ENCODE measurements at places on chromosomes 7 and 10.

GRCh38 chr10:35352512-35352911 is 16.2 kb downstream of the CCNY start:
- no peak for DNase-seq

DNA sequence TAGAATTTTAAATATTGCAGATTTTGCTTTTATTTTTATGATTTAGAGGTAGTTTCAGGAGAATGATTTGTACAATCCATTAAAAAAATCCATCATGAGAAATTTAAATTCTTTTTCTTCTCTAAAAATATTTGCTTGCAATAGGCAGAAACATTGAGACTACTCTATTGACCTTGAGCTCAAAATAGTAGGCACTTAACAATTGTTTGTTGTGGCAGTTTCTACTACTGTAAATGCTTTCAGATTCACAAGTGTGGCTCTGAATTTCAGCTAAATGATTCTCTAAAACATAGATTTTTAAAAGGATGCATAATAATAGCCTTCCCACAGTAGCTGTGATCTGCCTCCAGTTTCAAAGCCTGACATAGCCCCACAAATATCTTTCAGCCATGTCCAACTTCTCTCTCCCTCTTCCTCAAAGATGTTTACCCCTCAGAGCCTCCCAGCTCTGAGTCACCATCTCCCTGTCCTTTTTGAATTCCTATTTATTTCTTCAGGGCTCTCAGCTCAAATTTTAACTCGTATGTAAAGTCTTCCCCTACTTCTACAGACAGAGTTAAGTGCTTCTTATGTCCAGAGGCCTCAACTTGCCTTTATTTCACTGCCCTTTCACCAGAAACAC is 160.5 kb downstream of the AOAH start:
- DNase-seq = no peak

DNA sequence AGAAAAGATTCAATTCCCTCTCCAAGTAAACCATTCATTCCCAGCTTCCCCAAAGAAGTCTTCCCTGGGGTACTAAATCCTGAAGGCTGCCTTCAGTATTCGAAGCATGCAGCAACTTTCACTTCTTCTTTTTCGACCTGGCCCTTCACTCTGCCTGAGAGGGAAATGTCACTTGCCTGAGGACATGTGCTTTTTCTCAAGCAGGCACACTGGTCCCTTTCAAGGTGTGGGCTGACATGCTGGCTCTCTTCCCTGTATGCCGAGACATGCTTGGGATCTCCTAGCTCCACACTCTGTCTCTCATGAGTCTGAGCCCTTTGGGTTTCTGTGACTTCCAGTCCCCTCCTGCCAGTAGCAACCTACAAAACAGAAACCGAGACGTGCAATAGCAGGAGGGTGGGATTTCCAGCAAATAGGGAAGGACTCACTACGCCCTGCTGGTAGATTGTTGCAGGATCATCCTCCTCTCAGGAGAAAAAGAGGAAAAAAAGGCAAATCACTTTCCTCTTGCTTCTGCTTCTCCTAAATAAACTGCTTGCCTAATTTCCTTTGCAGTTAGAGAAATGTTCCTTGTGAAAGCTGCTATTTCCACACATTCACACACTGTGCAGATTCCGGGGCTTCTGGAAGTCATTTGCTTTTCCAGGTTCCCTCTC is 33.5 kb downstream of the FIGNL1 start:
- peak; percentile 38 for DNase-seq

- DNase-seq = no peak
Observed at GRCh38 chr7:85806321-85806720, 619.5 kb upstream of the SEMA3D start.

GRCh38 chr10:128485701-128486235 is 359.5 kb upstream of the MKI67 start:
- DNase-seq = no peak

DNA sequence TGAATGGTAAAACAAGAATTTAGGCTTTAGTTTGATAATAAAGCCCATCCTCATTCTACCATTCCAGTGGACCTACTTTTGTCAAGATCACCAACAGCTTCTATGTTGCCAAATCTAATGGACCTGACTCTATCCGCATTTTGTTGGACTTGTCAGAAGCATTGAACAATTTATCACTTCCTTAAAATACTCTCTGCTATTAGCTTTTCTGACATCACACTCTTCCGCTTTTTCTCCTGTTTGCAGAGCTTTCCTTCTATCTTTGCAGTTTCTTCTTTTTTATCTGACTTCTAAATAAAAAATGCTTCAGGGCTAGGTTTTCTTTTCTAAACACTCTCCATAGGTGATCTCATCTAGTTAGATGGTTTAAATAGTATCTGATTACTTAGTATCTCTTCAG is 42.7 kb upstream of the SMIM30 start:
- no peak for DNase-seq

GRCh38 chr10:16950656-16951601 is 133.7 kb upstream of the RSU1 start:
- peak; percentile 56 for DNase-seq

DNA sequence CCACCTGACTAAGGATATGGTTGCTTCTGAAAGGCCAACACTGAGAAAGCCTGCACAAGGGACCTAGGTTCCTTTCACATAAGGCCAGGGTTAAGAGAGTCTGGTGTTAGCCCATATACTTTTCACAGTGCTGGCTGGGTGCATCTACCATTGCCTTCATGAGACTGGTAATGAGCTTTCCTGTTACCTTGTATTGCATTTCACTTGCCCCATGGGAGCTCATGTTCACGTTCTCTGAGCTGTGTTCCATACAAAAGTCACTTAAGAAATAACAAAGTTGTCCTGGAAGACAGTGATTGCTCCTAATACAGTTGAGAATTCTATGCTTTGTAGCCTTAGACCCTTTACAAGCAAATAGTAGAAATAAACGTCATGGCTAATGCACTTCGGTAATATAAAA is 337.8 kb upstream of the TEX47 start:
- DNase-seq = no peak

GRCh38 chr10:49837685-49838084 is 75.6 kb upstream of the OGDHL start:
- no peak for DNase-seq

DNA sequence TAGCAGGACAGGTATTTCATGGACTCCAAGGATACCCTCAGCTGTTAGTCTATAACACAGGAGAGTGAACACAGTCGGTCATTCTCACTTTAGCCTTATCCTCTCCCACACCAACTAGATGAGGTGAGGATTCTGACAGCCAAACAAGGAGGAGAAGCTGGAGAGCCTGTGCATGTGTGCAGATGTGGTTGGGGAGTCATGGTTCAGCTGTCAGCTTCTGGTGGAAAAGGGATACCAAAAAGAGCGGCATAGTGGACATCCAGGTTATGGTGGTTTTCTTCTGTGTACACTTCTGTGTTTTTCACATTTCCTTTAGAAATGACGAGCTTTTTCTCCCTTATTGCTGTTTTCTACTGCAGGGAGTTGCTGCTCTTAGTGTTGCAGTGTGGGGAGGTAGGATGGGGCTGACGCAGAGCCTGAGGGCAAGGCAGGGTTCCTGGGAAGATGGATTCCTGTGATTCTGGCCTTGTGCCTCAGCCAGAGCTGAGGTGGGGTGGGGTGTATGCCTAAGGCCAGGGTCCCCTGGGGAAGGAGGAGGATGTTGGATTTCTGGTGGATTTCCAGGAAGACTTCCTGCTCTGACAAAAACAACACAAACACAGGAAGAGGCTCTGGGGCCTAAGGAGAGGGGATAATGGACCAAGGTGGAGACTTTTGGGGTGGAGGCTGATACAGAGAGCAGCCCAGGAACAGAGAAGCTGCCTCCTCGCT is 26.6 kb downstream of the PLAU start:
- DNase-seq = no peak

DNA sequence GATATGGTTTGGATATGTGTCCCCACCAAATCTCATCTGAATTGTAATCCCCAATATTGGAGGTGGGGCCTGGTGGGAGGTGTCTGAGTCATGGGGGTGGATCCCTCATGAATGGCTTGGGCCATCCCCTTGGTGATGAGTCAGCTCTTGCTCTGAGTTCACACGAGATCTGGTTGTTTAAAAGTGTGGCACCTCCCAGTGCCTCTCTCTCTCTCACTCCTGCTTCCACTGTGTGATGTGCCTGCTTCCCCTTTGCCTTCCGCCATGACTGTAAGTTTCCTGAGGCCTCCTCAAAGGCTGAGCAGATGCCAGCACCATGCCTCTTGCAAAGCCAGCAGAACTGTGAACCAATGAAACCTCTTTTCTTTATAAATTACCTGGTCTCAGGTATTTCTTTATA is 4.8 kb upstream of the GCK start:
- no peak for DNase-seq

DNA sequence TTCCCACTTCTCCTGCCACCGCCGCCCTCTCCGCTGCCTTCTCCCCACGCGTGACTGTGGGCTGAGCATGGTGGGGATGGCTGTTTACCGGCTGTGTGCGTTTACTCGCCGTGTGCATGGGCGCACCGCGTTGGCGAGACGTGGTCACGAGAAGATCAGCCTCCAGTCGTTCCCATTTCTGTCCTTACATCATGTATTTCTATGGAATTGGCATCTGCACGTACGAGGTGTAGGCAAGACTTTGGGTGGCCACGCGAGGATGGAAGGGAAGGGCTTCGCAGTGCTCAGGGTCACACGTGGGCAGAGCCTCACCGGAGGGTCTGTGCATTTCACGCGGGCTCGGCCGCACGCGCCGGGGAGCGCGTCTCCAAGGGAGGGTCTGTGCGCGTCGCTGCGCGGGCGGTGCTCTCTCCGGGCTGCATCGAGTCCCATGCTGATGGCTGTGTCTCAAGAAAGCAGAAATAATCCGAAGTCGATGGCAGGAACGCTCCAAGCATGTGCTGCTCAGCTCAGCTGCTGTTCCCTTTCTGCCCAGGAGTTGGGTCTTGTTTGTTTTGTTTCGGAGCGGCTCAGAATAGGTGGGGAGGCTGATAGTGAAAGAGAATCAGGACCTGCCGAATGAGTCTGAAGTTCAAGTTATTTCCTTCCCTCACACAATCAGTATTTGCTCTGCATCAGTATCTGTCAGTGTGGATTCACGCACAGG is 973 bp downstream of the CAMK1D start:
- DNase-seq = peak; percentile 39

DNA sequence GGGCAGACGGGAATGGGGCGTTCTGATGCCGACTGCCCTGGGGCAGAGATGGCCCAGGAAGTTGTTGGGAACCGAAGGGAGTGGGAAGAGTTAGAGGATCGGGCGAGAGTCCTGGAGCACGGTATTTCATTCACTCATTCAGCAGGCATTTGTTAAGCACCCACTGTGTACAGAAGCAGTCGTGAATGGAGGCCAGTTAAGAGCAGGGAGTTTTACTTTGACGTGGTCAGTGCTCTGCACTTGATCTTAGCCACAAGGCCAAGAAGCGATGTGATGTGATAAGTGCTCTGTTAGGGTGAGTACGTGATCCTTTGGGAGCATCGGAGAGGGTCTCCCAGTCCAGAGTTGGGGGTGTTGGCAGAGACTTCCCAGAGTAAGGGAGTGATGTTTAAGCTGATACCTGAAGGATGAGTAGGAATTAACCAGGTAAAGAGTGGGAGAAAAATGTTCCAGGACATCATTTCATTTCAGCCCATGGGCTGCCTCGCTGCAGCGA is 890 bp downstream of the ZFYVE27 start:
- no peak for DNase-seq

- no peak for DNase-seq
Observed at GRCh38 chr10:133132473-133133291, 27.3 kb upstream of the KNDC1 start.
